ENCODE measurements at places on chromosomes 7 and 10.

- DNase-seq, result no peak
These were observed 172.9 kb downstream of the MBL2 start for GRCh38 chr10:52599551-52600200.

DNA sequence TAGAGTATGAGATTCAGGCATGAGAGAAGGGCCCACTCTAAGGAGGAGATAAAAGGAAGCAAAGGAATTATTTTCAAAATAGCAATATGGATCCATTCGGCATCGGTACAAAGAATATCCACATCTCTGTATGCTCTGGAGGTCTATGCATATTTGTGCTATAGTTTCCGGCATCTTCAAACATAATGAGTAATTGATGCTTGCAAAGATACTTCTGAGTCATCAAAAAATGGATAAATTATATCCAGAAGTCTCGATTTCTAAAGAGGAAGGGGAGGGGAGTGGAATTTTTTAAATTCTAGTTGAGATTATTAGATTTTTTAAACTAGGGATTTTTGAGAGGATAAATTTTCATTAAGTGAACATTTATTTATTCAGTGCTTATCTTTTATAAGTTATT, 72.9 kb upstream of the KIAA1217 start:
- no peak for DNase-seq

- DNase-seq, result no peak
These were observed 110.7 kb downstream of the INPP5A start for GRCh38 chr10:132648072-132648850.

- no peak for DNase-seq
These were observed 8.1 kb downstream of the ADAP1 start for GRCh38 chr7:946256-946996.

GRCh38 chr7:18577096-18577771, 81.7 kb downstream of the HDAC9 start:
- no peak for DNase-seq

GRCh38 chr7:88092676-88092999, 127.2 kb downstream of the SRI start:
- no peak for DNase-seq

DNA sequence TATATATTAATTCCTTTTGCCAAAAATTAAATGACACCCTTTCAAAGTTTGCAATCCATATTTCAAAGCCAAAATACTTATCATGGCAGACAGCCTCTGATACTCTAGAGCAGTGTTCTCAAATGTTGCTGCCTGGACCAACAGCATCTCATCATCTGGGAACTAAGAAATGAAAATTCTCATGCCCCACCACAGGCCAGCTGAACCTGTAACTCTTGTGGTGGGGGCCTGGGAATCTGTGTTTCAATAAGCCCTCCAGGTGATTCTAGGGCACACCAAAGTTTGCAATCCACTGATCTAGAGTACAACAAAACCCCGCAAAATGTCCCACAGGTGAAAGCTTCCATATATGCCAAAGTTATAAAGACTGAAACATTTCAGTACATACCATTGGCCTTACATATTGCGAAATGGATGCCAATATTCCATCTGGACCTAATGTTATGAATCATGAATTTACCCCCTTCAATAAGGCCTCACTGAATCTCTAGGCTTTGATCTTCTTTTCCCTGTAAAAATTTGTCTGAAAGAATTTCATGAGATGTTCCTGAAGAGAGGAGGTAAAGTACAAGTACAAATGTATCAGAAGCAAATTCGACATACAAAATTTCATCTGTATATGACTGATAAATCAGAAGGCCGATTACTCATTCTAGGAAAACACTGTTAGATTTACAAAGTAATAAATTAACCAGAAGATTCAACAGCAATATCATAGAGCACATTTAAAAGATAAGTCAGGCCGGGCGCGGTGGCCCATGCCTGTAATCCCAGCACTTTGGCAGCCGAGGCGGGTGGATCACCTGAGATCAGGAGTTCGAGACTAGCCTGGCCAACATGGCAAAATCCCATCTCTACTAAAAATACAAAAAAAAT, 25.3 kb upstream of the EPC1 start:
- DNase-seq, result no peak
